ENCODE measurements at places on chromosomes 6 and 20.

DNA sequence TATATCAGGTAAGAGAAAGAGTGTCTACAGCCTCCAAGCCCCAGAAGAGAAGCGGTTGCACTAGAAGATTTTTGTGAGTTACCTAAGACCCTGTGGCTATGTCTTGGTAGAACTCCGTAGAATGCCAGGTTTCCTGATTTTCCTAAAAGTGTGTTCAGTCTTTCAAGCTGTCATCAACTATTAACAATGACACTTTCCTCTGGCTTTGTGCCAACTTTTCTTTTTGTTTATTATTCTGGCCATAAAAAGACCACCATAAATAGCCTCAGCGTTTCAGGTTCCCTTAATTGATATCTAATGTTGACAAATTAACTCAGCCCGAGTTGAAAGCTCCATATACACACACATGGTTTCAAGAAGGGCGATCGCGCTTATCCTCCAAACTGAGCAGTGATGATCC lies 1.2 kb downstream of the PAK5 start:
- DNase-seq, result no peak

DNA sequence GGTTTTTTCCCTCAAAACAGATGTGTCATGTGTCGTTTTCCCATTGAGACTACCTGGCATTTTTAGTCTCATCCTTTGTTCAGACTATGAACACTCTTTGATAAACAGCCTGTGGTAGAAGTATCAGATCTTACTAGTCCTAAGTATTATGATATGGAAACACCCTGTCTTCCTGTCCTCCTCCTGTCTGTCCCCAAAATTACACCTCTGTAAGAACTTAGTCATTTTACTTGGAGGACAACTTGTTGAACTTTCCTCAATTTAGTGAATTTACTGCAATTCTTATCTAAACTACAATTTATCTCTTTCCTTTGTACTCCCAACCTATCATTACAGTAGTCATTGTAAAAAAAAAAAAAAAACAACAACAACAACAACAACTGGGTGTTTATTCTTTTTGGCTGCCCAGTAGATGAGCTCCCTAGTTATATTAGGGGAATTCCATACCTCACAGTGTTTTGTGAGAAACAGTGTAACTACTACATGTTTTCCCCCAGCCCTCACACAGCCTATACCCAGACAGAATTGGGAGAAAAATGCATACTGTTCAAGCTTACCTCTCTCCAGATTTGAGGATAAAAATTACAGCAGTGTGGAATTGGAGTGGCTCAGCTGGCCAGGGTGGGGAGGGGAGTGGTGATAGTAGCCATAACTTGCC lies 18.5 kb upstream of the ERVFRD-1 start:
- DNase-seq, result no peak

DNA sequence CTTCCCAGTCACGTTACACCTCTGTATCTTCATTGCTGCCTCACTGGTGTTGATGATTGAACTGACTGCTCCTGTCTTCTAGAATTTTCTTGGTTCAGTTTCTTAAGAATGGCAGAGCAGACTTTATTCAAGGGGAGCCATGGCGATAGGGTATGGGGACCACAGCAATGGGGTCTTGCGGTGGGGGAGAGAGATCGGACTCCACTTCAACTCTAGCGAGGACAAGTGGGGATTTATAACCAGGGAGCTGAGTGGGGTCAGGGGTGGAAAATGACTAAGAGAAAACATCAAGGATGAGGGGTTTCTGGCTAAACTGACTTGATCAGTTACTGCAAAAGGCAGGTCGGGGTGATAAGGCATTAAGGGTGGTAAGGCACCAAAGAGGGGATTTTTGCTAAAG lies 156.4 kb downstream of the CD83 start:
- no peak for DNase-seq

- no peak for DNase-seq
These were observed 488.9 kb upstream of the CITED2 start for GRCh38 chr6:139863346-139863745.

- no peak for DNase-seq
These were observed 15.5 kb downstream of the EEF1E1 start for GRCh38 chr6:8086755-8087306.

DNA sequence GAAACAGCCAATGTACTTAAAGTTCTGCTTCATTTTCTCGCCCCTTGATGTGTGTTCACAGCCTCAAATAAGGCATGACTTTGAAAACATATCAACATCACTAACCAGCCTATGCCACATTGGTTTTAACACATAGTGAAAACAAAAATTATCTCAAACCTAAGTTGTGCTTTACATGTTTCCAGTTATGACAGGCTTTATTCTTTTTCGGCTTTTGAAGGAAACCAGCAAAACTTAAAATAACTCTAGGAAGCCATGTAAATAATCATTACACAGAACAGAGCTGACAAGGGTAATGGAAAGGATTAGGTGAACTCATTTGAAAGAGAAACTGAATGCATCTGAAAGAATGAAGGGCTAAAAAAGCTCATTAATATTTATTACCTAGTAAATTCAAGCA lies 42.1 kb downstream of the BMP5 start:
- no peak for DNase-seq

GRCh38 chr20:46011631-46012482 lies 3.1 kb downstream of the MMP9 start:
- DNase-seq, result no peak

GRCh38 chr20:16692009-16692408 lies 37.8 kb upstream of the SNRPB2 start:
- no peak for DNase-seq

GRCh38 chr6:11416936-11417576 lies 120.5 kb upstream of the TMEM170B start:
- no peak for DNase-seq

- DNase-seq, result no peak
These were observed 92.8 kb upstream of the EEF1E1 start for GRCh38 chr6:8195040-8195713.

- DNase-seq, result no peak
These were observed 77.8 kb downstream of the NINL start for GRCh38 chr20:25507385-25508082.

DNA sequence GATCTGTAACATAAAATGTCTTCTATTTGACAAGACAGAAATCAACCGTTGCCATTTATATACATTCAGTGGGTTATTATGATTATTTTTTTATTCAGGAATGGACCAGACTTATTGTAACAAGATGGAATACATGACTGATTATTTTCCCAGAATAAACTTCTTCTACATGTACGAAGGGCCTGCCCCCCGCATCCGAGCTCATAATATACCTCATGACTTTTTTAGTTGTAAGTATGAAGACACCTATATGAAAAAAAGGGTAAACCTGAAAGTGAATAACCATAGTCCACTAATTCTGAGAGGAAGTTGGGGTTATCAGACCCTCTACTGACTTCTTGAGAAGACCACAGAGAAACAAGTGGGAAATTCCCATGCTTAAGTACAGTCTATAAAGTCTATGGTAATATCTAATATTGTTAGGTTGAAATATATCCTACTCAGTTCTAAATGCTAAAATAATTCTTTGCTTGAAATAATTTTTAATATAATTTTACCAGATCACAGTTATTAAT lies 15.9 kb downstream of the OR2A4 start:
- no peak for DNase-seq

GRCh38 chr20:34362502-34363061 lies 491 bp upstream of the ITCH start:
- DNase-seq, result no peak

- no peak for DNase-seq
These were observed 31.6 kb upstream of the HLA-G start for GRCh38 chr6:29796026-29796425.

GRCh38 chr20:50496773-50497385 lies 13.3 kb upstream of the PTPN1 start:
- DNase-seq, result no peak

DNA sequence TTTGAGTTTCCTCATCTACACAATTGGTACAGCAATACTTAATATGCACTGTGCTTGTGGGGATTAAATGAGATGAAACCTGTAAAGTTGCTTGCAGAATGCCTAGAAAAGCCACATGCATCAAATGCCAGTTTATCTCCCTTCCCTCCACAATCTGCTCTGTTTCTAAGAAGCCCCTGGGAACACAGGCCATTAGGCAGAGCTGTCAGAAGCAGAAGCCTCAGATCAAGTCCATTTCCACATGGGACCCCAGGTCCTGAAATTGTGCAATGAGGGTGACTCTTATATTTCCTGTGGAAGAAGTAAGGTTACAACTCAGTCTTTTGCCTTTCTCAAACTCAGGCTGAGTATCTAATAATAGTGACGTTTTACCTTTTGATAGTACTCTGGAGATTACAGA lies 737.4 kb downstream of the KIF16B start:
- no peak for DNase-seq

- no peak for DNase-seq
These were observed 50.6 kb downstream of the FUT9 start for GRCh38 chr6:96066376-96066775.

DNA sequence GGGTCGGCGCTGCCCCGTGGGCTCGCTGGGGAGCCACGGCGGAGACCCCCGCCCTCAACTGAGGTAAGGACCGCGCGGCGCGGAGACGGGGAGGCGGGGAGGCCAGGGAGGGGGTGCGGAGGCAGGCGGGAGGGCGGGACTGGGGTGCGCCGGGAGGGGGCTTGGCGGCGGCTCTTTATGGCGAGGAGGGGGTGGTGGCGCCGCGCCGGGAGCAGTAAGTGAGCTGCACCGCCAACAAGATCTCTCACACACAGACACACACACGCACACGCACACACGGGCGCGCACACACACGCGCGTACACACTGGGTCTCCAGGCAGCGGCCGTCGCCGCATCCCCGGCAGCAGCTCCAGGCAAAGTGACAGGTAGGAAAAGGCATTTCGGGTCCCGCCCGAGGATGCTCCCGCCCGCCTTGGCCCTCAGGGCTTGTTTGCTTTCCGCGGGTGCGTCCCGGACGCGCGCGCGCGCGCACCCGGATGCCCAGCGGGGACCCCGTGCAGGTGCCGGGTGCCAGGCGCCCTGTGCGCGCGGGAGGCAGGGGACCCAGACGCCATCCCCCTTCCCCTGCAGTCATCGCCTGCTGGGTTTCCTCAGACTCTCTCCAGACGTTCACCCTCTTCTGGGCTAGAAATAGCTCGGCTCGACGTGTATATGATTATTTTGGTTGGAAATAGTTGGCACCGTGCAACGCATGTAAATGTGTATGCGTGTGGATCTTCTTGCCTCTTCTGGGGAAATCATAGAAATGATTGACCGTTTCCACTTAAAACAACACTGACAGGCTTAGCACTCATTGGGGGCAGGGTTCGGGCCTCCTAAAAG lies at the start of gene PLCB4:
Gene PLCB4, plus strand, starts transcription at position 247 of the 823 bp plus-strand sequence. CDS start 238,728 bp downstream, outside the sequence.
- no peak for DNase-seq

DNA sequence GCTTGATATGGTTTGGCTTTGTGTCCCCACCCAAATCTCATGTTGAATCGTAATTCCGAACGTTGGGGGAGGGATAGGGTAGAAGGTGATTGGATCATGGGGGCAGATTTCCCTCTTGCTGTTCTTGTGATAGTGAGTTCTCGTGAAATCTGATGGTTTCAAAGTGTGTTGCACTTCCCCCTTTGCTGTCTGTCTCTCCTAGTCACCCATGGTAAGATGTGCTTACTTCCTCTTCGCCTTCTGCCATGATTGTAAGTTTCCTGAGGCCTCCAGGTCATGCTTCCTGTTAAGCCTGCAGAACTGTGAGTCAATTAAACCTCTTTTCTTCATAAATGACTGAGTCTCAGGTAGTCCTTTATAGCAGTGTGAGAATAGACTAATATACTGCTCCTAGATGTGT lies 19.9 kb downstream of the PFDN4 start:
- DNase-seq, result no peak

GRCh38 chr20:35788796-35789195 lies 17.0 kb downstream of the PHF20 start:
- no peak for DNase-seq

- no peak for DNase-seq
These were observed 191.4 kb downstream of the REV3L start for GRCh38 chr6:111291336-111292259.

GRCh38 chr20:10707791-10708190 lies 34.0 kb upstream of the JAG1 start:
- no peak for DNase-seq

DNA sequence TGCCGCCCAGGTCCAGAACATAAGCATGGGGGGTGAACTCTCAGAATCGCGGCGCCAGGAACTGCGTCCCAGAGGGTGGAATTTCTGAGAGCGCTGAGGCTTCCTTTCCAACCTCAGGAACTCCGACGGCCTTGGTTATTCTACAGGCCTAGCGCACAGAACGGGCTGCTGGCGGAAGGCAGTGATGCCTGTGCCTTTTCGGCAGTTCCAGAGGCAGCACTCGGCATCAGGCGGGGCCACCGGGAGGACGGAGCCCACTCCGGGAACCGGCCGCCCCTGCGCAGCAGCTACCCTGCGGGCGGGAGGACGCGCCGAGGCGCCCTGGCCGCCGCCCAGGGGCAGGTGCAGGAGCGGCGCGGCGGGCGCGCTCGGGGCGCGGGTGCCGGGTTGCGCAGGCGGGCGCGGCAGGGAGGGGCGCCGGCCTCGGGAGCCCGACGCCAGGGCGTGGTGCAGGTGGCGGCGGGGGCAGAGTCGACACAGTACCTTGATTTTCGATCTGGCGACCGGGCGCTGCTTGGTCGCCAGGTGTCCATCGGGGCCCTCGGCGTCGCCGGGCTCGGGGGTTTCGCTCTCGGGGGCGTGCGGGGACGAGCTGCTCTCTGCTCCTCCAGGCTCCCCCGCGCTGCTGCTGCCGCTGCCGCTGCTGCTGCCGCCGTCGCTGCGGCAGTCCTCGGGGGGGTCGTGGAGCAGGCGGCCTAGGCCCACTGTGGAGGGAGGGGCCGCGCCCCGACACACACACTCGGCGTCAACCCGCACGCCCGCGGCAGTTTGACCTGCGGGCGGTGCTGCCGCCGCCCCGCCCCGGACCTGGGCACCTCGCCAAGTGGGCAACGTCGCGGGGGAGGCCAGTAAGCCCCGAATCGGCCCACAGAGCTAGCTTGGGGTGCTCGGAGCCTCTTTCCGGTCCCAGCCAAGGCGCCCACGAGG lies 1.3 kb downstream of the OVOL2 start:
- no peak for DNase-seq

- no peak for DNase-seq
These were observed 404.5 kb downstream of the SYNE1 start for GRCh38 chr6:152232501-152233151.
